Stimulated activated CD4-positive, alpha-beta T cell treated with anti-CD3 and anti-CD28 coated beads, TNF-alpha, amount 100 ng/mL, for 24 hours (primary cell): ENCODE measurements at places on chromosomes 3 and 15.
A peak's percentile ranks its signal among the peaks of the same experiment; 100 is the strongest.

DNA sequence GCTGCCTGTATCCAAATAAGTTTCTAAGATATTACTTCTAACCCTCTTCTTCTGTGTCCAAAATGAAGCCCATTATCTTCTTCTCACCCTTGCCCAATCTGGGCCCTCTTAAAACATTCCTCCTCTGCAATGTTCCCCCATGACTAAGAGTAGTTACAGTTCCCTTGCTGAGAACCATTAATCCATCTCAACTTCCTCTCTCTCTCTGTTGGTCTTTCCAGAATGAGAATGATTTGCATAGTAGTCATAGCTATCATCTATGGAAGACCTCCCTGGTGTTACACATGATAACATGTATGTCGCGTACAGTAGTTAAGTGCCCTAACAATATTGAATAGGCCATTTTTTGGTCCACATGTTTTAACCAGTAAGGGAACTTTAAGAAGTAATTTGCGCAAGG, 177.9 kb downstream of the ANXA2 start:
- DNase-seq, result no peak

DNA sequence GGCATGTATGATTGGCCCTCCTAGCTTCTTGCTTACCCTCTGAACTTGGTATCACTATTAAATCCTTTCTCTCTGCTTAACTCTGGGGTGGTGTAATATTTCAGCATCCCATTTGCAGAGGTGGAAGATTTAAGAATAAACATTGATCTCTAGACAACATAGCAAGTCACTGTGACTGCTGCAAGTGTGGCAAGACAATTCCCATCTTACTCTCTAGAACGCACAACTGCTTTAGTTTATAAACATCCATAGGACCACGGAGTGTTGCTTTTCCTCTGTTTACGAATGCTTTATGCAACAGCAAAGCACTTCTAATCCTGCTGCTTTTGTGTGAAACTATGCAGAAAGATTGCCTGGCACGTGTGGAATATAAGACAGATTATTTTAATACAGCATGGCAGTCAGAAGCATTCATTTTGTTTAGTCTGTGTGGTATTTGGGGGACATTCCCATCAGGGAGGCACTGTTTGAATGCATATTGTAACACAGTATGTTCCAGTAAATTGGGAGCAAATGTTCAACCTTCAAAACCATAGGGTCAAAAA, 338.9 kb upstream of the TMCO5A start:
- DNase-seq, result no peak

DNA sequence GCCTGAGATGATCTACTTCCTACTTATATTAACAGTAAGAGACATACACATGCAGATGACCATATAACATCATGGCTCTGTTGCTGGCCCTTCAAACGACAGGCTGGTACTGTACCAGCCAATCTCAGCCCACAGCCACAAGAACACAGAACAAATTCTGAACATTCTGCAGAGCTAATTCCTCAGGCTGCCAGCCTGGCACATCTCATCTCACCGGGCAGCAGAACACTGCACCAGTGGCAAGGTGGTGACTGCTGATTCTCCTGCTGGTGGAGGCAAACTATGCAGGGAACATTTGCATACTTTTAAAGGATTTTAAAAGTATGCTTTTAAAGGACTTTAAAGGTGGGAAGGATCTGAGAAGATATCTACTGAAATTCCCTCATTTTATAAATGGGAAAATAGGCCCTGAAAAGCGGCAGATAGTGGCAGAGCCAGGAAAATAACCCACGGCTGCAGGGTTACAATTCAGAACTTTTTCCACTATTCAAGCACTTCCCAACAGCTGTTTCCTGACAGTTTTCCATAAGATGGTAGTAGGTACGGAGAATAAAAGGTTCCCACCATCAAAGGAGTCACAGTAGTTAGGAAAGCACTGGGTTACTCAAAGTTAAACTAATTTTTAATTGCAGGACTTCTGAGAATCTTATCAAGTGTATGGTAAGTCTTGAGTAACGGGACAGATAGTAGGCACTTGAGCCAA, 37.3 kb downstream of the SUMF1 start:
- no peak for DNase-seq

DNA sequence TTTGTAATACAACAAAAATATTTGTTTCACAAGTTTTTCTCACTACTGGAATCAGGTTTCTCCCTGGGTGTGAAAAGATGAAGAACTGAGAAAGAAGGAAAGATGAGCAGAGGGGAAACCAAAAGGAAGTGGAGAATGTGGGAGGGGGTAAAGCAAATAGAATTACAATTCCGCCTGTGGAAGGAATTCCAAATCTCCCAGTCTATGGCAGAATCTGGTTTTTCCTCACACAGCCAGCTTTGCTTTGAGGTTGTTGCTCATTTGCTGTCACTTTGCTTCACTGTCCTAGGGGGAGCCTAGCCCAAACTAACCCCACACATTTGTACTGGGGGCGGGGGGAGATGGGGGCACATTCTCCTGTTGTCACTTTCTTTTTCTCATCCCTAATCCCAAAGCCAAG, 43.9 kb downstream of the RPL22L1 start:
- no peak for DNase-seq

- DNase-seq, result no peak
Observed at GRCh38 chr3:174247687-174248152, 611.4 kb upstream of the NAALADL2 start.

GRCh38 chr3:159417761-159418160, 570.9 kb upstream of the IL12A start:
- no peak for DNase-seq

GRCh38 chr3:179072100-179072438, 460 bp upstream of the ZMAT3 start:
- DNase-seq, result peak; percentile 2

- DNase-seq, result no peak
Observed at GRCh38 chr3:113270786-113271185, 59.4 kb downstream of the BOC start.
